Naive thymus-derived CD4-positive, alpha-beta T cell (primary cell): ENCODE measurements at places on chromosomes 12 and 14. TPM values are rescaled to one million over a fixed set of nuclear protein-coding genes. Genes with fewer than 3 reads are reported as not detected.
A peak's percentile ranks its signal among the peaks of the same experiment; 100 is the strongest.

The SYT10 gene
- not detected for polyA plus RNA-seq

The ARF3 gene
- polyA plus RNA-seq: 15.9 TPM

The CLEC2A gene
- polyA plus RNA-seq: 0.22 TPM

The TSPAN11 gene
- not detected for polyA plus RNA-seq

The GLIPR1L1 gene
- polyA plus RNA-seq: not detected

The SLC15A4 gene
- polyA plus RNA-seq: 3.7 TPM

The MAP3K9 gene
- 0.73 TPM for polyA plus RNA-seq

The KRT6B gene
- polyA plus RNA-seq: not detected

The DPF3 gene
- 0.66 TPM for polyA plus RNA-seq

The HECTD1 gene
- 33.9 TPM for polyA plus RNA-seq

The MUCL1 gene
- not detected for polyA plus RNA-seq

GRCh38 chr14:52922059-52922458, 28.8 kb downstream of the FERMT2 start:
- DNase-seq: no peak
- no peak overlapping the region for H3K4me3 ChIP-seq
- H3K4me1 ChIP-seq: peaks cover 18% of the 10 kb centered on the region
- H3K27me3 ChIP-seq: no peaks in the 10 kb centered on the region
- H3K36me3 ChIP-seq: no peaks in the 10 kb centered on the region

DNA sequence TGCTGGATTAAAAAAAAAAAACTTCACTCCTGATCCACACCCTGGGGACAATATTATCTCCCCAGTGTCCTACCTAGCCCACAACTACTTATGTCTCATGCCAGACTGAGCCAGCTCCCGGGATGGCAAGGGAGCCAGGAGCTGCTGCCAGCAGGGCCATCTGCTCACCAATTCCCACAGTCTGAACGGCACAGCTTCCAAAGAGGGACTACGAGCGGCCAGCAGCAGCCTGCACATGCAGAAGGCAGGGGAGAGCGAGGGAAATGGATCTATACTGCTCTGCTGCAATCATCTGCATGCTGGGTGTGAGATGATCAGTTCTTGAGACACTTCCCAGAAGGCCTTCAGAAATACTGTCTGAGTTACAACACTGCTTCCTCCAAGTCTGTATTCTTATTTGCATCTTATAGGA, 11.1 kb downstream of the SSH1 start:
- H3K27ac ChIP-seq: no peak overlapping the region
- no peak for DNase-seq
- H3K4me3 ChIP-seq: no peak overlapping the region
- H3K36me3 ChIP-seq: peaks cover 3% of the 10 kb centered on the region
- no peaks in the 10 kb centered on the region for H3K27me3 ChIP-seq
- no peaks in the 10 kb centered on the region for H3K4me1 ChIP-seq

DNA sequence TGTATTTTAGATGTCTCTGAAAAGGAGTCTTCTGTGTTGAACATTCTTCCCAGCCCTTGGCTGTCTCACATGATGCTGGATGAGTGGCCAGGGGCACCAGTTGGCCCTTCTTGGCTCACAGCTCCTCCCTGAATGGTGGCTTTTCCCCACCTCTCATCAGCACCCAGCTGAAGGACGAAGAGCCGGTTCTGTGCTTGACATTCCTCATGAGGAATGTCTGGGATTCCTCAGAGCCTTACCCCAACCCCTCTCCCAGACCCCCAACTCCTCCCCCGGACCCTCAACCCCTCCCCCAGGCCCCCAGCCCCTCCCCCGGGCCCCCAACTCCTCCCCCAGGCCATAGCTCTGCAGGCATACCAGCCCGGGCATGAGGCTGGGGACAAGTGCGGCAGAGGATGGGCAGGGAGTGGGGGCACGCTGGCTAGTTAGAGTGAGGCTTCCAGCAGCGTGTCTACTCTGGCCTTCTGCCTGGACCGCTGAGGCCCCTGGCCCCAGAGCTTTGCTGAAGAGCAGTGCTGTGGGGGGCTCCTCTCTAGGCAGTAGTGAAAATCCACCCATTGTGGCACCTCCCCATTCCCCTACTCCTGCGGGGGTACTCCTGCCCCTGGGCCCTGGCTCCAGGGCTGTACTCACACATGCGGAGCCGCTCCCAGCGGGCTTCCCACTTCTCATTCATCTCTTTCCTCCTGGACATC, 64.3 kb downstream of the PLEKHG3 start:
- H3K36me3 ChIP-seq: no peaks in the 10 kb centered on the region
- peaks cover 13% of the 10 kb centered on the region for H3K4me1 ChIP-seq
- no peak overlapping the region for H3K27ac ChIP-seq
- no peak for DNase-seq
- H3K4me3 ChIP-seq: no peak overlapping the region

GRCh38 chr14:92203116-92203515, 81.3 kb downstream of the CPSF2 start:
- no peak overlapping the region for H3K27ac ChIP-seq
- H3K4me3 ChIP-seq: no peak overlapping the region
- no peaks in the 10 kb centered on the region for H3K4me1 ChIP-seq
- no peaks in the 10 kb centered on the region for H3K27me3 ChIP-seq

DNA sequence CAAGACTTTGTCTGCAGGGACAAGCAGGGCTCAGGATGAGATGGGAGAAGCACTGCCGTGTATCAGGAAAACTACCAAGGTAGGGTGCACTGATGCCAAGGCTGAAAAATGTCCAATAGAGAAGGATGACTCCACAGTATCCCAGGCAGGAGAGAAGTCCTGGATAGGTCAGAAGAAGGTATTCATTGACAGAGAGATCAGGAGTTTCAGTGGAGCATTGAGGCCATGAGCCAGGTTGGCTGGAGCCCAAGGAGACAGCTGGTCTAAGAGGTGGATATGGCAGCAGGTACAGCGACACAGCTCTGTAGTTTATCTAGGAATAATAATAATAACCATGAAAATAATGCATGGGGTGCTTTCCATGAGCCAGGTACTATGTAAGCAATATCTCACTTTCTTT, 180.9 kb downstream of the EXOC5 start:
- no peak overlapping the region for H3K4me3 ChIP-seq
- no peaks in the 10 kb centered on the region for H3K4me1 ChIP-seq
- H3K27me3 ChIP-seq: no peaks in the 10 kb centered on the region
- no peak overlapping the region for H3K27ac ChIP-seq
- H3K36me3 ChIP-seq: no peaks in the 10 kb centered on the region

DNA sequence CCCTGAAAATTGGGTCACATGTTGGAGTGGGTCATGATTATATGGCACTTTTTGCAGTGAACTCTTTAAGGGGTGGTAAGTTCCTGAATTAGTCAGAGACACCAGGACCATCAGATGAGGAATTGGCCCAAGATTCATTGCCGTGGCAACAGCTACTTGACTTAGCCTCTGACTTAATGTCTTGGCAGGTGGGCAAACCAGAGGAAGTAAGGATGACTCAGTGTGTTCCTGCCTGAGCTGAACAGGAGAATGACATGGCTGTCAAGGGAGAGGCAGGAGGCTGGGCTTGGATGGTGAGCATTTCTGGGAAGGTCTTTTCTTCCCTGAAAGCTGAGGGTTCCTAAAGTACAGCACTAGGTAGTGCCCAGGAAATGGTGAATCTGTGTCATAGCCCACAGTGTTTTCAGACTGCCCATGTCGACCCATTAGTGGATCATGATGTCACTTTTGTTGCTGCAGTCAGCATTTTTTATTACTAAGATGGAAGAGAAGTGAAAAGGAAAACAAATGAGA, 170.1 kb upstream of the PWP1 start:
- H3K4me3 ChIP-seq: no peak overlapping the region
- DNase-seq: no peak
- no peak overlapping the region for H3K27ac ChIP-seq
- H3K27me3 ChIP-seq: no peaks in the 10 kb centered on the region

DNA sequence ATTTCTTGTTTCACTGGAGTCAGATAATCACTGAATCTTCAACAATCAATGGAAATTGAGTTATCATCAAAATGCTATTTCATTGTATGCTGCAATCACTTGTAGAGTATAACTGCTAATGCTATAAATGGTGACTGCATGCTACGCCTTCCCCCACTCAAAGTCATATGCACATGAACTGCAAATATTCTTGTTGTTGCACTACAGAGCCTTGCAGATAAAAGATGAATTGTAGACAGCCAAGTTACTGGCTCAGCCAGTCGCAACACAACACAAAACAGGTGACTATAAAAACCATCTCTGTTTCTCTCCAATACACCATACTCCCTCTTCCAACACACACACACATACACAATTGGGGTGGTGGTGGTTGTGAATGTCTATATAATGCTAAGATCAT, 171.0 kb upstream of the HMGA2 start:
- DNase-seq: no peak
- H3K4me1 ChIP-seq: no peaks in the 10 kb centered on the region
- no peaks in the 10 kb centered on the region for H3K36me3 ChIP-seq
- H3K4me3 ChIP-seq: no peak overlapping the region
- no peak overlapping the region for H3K27ac ChIP-seq
- no peaks in the 10 kb centered on the region for H3K27me3 ChIP-seq

DNA sequence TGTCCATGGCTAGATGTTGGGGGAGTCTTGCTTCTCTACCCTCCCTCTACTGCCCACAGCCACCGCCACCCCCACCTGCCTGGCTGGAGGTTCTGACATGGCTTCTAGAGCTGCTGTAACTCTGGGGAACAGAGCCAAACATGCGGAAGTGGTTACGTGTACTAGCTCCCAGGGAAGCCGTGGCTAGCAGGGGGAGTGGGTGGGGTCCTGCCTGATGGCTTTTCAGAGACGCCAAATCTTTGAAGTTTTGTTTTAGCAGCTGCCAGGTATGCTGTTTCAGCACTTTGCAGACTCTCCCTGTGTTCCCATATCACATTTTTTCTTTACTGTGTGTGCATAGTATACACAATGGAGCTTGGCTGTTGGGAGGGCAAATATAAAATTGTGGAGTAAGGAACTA, 150.3 kb downstream of the TGFB3 start:
- peak; percentile 29 for DNase-seq
- H3K27me3 ChIP-seq: no peaks in the 10 kb centered on the region

DNA sequence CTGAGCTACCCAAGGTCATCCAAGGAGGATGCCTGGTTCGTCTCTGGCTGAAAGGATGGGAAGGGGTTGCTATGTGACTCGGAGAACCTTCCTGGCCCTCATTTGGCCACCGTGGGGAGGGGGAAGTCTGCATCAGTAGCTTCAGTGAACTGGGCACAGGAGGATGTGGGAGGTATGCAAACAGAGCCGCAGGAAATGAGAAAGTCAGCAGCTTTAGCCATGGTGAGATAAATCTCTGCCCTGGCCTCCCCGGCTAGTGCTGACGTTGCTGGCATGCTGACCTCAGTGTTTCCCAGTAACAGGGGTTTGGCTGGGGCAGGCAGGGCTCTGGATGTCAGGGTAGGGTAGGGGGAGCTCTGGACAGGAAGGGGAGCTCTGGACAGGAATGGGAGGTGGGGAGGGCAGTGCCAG, 2.3 kb upstream of the CEBPE start:
- no peak overlapping the region for H3K4me3 ChIP-seq
- peaks cover 21% of the 10 kb centered on the region for H3K4me1 ChIP-seq
- H3K27ac ChIP-seq: peak overlapping the region; percentile 6
- H3K36me3 ChIP-seq: no peaks in the 10 kb centered on the region

DNA sequence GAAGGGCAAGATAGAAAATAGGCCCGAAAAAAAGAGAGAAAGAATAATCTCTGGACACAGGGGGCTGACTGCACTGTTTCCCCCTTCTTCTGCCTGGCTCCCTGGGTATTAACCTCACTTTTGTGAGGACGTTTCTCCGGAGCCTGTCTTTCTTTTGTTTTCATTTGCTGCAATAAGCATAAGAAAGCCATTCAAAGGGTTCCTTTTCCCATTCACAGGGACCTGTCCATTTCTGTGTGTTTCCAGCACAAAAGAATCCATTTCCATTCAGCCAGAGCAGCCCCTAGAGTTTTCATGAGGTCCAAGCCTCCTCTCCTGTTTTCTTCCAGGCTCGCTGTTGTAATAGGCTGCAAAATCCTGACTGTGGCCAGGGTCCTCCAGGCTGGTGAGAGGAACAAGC, 16.8 kb downstream of the PLXNC1 start:
- H3K4me1 ChIP-seq: peaks cover 6% of the 10 kb centered on the region
- no peak overlapping the region for H3K27ac ChIP-seq
- H3K27me3 ChIP-seq: no peaks in the 10 kb centered on the region
- no peaks in the 10 kb centered on the region for H3K36me3 ChIP-seq
- DNase-seq: no peak

DNA sequence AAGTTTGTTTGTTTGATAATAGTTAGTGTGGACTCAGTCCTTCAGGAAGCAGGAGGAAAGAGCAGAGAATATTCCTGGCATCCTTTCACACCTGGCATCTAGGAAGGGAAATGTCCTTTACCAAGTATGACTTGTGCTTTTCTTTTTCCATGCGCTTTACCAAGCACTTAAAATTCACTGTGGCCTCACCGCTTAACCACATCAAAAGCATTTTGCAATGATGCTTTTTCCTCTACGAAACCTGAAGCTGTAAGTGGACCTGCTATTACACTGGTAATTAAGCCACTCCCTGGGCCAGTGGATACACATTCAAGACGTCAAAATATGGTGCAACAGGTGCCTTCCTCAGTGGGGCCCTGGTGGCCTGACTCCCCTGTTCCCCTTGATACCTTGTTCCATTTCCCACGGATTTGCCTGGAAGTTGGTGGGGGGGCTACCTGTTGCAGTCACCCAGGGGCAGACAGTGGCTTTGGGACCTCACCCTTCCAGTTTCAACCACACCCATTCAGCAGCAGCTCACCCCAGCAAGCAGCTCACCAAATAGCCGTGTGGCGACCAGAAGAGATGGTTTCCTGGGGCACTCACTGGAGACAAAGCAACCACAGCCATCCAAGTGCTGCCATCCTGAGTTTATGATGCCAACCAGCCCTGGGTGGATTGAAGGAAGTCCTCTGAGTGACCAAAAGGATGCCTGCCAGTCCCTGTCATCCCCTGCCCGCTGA, 14.2 kb upstream of the FZD10 start:
- H3K27me3 ChIP-seq: no peaks in the 10 kb centered on the region
- DNase-seq: no peak
- H3K36me3 ChIP-seq: no peaks in the 10 kb centered on the region
- no peak overlapping the region for H3K4me3 ChIP-seq

DNA sequence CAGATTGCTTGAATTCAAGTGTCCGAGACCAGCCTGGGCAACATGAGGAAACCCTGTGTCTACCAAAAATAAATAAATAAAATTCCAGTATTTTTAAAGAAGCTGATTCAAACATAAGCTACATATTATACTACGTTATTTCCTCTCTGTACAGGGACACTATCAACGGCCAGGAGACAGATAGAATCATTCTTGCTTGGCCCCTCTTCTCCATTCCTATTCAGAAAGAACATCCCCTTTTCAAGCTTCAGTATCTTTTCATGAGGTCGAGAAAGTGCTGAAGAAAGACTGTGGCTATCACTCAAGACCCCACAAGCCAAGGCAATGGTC, 314 bp upstream of the DHRS7 start:
- H3K4me3 ChIP-seq: peak overlapping the region; percentile 85
- DNase-seq: no peak
- H3K4me1 ChIP-seq: peaks cover 25% of the 10 kb centered on the region
